Central memory CD4-positive, alpha-beta T cell (primary cell): ENCODE measurements at places on chromosomes 3 and 15.

- DNase-seq = no peak
Observed at GRCh38 chr15:76386926-76387325, 50.4 kb downstream of the ISL2 start.

DNA sequence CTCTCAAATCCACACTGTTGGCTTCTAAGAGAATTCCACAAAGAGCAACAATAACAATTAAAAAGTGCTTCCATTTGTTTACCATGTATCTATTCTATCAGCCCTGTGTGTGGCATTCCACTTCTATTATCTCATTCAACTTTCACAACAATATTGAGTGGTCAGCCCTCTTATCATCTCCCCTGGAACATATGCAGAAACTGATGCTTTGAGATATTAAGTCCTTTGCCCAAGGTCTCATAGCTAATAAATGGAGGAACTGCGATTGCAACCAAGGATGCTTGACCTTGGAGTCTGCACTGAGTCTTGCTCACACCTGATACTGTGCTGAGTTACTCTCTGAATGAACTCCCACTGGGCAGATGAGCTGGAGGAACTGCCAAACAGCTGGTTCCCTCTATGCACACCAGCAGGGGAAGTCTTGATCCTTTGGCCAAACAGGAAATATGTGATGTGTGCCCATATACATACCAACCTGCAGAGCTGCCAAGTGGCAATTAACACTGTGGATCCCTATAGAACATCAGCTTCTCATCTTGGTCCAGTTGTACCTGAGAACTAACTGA, 144.7 kb upstream of the WNT5A start:
- no peak for DNase-seq

DNA sequence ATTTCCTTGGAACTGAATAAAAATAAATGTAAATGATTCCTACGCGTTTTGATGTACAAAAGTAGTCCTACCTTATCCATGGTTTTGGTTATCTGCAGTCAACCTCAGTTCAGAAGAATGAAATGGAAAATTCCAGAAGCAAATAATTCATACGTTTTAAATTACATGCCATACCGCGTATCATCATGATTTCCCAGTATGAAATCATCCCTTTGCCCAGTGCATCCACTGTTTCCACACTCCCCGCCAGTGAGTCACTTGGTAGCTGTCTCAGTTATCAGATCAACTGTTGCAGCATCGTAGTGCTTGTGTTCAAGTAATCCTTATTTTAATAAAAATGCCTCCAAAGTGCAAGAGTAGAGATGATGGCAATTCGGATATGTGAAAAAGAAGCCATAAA, 9.1 kb upstream of the MFSD1 start:
- DNase-seq = no peak

GRCh38 chr3:116291141-116291540, 154.1 kb downstream of the LSAMP start:
- no peak for DNase-seq

DNA sequence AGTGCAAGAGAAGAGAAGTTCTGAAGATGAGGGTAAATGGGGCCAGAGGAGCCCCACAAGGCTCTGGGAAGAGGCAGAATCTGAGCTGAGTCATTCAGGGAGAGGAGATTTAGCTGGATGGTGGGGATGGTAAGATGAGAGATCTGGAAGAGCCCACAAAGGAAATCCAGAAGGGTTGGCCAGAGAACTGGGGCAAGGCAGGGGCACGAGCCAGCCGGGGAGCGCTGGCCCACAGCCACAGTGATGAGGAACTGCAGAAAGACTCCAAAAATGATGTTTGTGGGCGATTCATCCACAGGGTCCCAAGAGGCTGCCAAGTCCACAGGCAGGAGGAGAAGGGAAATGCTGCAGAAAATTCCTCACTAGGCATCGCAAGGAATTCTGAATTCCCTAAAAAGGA, 75.9 kb upstream of the ATP2B2 start:
- no peak for DNase-seq

DNA sequence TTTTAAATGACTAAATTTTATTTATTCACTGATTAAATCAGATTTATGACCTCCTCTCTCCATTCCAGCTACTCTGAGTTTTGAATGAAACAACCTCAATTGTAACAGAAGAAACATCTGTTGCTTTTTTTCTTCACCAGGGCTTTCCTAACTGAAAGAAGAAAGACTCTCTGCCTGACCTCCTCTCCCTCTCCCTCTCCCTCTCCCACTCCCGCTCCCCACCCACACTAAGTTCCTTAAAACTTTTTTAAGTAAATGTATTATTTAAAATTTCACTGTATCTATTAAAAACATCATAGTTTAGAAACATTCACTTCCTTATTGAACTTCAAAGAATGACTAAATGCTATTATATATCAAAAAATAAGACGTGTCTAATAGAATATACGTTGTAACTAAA, 122.0 kb downstream of the TFDP2 start:
- no peak for DNase-seq

GRCh38 chr3:2741516-2741915, 368.7 kb downstream of the IL5RA start:
- no peak for DNase-seq

DNA sequence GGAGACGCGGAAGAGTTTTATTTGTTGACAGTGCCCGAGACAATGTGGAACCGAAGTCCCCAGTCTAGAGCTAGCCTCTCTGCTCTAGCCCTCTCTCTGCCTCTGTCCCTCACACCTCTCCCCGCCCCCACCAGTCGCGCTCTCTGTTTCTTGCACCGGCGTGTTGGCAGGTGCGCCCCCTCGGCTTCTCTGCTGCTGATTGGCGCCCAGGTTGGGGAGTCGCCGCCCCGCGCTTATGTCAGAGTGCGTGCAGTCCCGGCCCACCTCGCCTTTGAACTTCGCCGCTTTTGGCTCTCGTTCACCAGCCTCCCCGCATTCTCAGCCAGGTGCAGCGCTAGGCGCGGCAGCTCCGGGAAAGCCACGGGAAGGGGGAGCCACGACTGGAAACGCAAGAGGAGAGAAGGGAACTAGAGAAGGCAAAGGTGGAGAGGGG, at the start of gene SOX14:
Gene SOX14, plus strand, starts transcription at position 315 of the 433 bp plus-strand sequence. CDS start 470 bp downstream, outside the sequence.
- DNase-seq = no peak

- peak; percentile 15 for DNase-seq
Observed at GRCh38 chr15:99213187-99213811, 36.1 kb downstream of the TTC23 start.

GRCh38 chr3:2940062-2940461, 170.1 kb downstream of the IL5RA start:
- DNase-seq = no peak

DNA sequence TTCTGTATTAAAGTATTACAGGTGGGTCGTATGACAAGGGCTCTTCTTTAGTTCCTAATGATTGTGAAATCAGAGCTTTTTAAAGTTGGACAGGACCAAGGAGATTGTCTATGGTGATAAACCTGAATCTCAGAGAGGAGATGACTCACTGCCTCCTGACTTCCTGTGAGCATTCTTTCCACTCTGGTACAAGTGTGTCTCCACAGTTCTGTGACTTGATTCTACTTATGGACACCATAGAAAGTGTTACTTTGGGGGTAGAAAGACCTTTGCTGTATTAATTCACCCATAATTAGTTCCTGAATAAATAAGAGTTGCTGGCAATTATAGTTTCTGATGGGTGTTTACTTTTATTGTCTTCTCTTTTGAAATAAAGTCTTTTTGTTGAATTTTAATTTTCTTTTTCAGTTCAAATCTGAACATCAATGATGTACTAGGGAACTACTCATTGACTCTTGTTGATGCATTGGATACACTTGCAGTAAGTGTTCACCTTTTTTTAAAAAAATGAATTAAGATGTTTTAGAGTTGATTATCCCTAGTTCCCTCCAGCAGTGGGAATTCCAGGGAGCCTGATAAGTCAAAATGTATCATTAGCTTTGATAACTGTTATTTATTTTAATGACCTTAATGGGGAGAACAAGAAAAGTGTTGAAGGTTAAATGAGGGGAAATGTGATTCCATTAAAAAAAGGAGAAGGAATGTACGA, 7.4 kb downstream of the EDEM1 start:
- peak; percentile 53 for DNase-seq

DNA sequence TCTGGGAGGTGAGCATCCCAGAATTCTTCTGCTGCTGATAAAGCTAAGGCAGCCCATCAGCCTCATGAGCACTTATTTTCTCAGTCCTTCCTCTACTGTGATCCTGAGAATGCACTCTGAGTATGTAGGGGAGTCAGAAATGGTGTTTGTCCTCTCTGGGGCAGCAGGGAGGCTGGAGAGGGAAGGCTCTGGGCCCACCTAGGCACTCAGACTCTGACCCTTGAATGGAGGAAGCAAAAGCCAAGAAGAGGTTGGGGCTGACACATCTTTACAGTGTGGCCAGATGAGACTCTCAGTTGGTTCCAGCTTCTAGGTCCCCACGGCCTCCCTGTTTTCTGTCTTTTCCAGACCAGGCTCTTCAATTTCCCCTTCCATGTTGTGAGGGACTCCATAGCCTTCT, 36.1 kb upstream of the BLM start:
- no peak for DNase-seq

DNA sequence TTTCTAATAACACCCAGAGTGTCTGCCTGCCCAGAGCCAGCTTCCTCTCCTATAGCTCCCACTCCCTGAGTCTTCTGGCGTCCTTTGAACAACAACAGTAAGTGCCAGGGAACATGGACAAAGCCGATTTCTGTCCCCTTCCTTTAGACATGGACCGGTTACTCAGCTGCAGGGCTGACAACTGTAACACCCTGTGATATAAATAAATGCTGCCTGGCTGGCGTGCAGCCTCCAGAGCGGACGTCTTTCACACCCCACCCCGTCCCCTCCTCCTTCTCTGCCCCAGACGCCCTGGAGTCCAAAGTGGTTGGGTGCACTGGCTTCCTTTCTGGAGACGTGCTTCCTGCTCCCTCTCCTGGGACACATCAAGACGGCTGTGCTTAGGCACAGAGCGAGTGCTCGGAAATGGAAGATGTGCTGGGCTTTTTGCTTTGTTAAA, 281.9 kb upstream of the LRRFIP2 start:
- DNase-seq = no peak

DNA sequence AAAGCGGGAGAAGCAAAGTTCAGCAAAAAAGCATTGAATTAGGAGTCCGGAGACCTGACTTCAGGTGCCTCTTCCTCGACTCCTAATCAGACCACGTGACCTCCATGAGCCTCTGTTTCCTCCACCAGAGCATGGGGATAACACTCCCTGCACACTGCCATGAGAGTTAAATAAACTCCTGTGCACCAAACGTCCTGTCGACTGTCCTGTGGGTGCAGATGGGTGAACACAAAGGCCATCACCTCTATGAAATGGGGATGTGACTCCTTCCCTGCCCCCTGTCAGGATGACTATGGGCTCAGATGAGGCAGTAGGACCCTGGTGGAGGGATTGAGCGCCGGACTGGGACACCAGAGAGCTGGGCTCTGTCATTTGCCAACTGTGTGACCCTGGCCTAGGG, 13.5 kb upstream of the TSPAN3 start:
- DNase-seq = no peak

GRCh38 chr3:30311781-30312180, 294.6 kb upstream of the TGFBR2 start:
- DNase-seq = no peak

DNA sequence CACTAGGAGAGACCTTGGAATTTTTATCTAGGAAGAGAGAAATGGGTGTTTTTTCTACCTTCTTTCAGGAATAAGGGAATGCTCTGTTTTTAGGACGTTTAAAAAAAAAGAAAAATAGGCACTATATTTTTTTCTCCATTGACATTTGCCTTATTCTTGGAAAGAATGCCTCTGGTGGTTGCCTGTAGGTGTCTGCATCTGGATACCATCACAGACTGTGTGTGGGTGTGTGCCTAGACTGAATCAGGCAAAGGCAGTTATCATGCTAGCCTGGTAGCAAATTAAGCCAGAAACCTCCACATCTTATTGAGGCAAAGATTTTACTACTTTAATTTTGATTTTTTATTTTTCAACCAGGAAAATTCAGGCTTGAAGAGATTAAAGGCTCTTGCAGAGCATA, 513.6 kb upstream of the KCNMB2 start:
- no peak for DNase-seq

GRCh38 chr3:117932441-117932840, 1102.2 kb downstream of the IGSF11 start:
- no peak for DNase-seq

DNA sequence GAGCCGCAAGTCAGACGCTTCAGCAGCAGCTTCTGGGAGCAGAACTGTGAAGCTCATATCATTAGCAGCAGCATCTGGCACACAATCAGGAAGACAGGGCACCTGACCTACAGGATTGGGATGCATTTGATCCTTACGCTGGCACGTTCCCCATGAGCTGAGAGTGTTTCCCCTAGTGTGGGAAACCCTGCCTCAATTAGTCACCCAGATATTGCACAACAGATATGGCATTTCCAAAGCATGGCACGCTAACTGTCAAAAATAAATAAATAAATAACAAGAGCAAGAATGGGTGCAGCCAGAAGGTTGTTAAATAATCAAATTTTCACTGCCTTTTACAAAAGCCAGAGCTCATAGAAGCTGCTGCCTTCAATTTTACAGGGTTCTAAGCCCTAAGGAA, 189.6 kb upstream of the THBS1 start:
- DNase-seq = no peak

DNA sequence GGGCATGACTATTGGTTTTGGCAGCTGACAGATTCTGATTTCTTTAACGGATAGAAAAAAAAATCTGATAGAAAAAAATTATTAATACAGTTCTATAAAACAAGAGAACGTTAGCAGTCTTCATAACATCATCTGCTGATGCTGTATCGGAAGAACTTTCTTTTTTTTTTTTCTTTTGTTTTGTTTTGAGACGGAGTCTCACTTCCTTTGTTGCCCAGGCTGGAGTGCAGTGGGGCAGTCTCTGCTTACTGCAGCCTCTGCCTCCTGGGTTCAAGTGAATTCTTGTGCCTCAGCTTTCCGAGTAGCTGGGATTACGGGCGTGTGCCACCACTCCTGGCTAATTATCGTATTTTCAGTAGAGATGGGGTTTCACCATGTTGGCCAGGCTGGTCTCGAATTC, 271.2 kb upstream of the DPPA4 start:
- no peak for DNase-seq

DNA sequence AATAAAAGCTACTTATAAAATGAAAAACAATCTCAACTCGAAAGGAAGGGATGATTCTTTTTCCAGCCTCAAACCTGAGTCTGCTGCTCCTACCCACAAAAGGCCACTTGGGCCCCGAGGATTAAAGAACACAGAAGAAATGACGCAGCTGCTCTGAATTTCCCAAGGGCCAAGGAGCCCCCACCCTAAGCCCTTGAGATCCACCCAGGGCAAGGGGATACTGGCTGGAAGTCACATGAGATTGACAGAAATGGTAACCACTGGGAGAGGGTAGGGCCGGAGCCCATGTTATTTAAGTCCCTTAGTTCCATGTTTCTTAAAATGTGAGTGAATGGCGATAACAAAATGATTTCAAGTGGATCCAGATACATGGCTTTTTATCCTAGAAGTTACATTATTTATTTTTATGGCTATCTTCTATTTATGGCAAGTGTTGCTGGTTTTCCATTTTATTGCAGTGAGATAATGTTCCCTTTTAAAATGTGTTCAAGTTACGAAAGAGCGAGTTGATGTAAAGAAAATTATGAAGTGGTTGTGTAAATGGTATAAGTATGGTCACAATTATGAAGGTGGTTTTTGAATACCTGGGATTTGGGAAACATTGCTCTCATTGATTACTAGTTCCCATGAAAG, 16.8 kb downstream of the IGDCC4 start:
- no peak for DNase-seq
